ENCODE measurements at places on chromosomes 1 and 21.
A peak's percentile ranks its signal among the peaks of the same experiment; 100 is the strongest.

GRCh38 chr1:212453156-212453857 lies 20.6 kb downstream of the NENF start:
- DNase-seq = no peak

DNA sequence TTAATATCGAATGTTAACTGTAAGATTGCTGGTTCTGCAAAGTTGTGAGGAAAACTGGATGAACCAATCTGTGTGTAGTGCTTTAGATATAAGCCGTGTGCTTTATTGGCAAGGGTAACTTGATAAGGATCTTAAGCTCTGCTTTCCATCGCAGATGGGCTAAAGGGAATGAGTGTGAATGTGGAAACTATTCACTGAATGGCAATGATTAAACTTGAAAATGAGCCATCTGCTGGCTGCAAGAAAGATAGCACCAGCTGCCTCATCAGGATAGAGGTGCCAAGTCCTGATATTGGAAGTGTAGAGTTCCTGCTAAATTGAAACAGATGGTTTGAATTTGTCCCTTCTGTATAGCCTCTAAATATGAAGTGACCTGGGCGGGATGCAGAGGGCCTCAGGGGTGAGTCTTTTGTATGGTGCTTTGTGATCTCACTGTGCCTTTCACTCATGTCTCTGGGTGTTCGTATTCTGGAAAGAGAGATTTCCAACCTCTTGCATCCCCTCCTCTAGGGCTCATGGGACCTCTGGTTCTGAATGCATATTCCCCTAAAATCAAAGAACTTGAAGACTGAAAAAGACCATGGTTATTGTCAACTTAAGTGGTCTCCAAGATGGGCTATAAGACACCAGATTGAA lies 9.2 kb downstream of the FCRL3 start:
- DNase-seq = peak; percentile 11

GRCh38 chr1:169594391-169594790 lies 8.1 kb upstream of the F5 start:
- no peak for DNase-seq

- DNase-seq = no peak
These were observed 56.6 kb downstream of the FGGY start for GRCh38 chr1:59353453-59353852.

- DNase-seq = no peak
These were observed 70.2 kb downstream of the ARHGEF16 start for GRCh38 chr1:3524556-3525203.

- no peak for DNase-seq
These were observed 16.2 kb upstream of the TTLL10 start for GRCh38 chr1:1157426-1157913.

- no peak for DNase-seq
These were observed 51.4 kb upstream of the ACTRT2 start for GRCh38 chr1:2969845-2970291.

DNA sequence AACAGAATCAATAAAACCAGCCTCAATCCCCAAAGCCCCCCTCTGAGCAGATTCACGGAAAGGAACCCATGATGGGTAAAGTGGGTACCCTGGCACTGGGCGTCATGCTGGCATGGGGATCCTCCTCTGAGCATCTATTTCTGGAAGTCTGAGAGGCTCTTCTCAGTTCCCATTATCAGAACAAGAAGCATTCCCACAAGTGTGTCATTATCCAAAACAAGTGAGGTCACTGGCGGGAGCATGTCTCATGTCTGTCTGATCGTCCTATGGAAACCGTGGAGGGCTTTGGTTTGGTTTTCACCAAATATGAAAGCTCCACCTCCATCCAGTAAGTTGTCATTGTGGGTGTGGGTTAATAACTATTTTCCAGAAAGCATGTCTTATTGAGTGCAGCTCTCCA lies 70.7 kb downstream of the PGM1 start:
- DNase-seq = no peak

DNA sequence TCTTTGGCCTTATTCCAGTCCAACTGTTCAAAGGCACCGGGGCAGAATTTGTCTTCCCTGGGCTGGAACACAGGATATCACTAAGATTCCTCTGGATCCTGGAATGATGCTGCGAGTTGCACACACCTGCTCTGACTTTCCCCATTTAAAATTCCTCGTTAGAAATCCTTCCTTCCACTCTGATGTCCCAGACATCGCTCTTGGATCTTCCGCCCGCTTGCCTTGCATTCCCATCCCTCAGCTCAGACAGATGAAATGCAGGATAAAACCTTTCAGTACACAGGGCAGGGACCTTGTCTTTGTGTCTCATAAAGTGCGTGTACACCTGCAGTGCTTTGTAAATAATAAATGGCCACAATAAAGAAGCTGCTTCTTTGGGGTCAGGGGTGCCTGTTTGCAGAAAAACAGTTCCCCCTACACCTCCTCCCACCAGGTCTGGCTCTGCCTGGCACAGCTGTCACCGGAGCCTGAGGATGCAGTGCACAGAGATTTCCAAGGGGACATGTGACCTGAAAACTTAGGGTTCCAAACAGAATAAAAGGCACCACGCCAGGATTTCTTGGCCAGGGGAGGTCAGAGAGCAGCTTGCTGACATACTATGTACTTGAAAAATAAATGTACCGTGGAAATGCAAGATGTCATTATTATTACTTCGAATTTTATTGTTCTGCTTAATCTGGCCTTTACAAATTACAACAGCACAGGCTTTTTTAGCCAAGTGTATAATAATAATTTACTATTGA lies 62.9 kb upstream of the SYT6 start:
- no peak for DNase-seq

GRCh38 chr1:199735660-199736059 lies 291.9 kb upstream of the NR5A2 start:
- no peak for DNase-seq

DNA sequence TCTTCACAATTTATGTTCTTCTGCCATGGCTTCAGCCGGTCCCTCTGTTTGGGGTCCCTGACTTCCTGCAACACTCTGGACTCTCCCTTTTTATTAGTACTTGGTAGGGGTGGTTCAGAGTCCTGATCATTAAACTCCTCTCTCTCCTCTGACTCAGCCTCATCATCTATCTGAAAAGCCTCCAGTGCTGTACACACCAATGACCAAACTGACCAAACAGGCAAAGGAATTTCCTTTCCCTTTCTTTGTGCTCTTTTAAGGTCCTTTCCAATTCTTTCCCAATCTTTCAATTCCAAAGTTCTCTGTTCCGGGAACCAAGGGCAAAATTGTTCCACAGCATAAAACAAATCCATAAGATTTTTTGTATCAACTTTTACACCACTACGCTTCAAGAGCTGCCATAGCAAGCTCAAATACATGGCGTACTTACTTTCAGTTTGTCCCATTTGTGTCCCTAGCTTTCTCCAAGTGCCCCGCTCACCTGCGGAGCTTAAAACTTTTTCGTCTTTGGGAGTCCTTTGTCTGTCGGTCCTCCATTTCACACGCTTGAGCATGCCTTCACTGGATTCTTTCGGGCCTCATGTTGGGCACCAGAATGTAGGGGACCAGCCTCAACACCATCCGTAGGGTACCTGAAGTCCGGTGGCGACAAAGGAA lies 9.6 kb downstream of the DAP3 start:
- DNase-seq = no peak

DNA sequence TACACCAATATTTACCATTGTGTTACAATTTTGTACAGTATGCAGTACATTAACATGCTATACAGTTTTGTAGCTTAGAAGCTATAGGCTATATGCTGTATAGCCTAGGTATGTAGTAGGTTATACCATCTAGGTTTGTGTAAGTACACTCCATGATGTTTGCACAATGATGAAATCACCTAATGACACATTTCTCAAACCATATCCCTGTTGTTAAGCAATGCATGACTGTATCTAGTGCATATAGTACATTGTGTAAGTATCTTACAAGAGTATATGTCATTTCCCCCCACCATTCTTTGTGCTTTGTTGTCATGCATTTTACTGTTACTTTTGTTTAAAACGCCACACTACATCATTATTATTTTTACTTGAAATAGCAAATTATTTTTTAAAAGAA lies 65.7 kb upstream of the RNF11 start:
- no peak for DNase-seq

GRCh38 chr1:186059311-186059710 lies 315.7 kb downstream of the TPR start:
- no peak for DNase-seq

GRCh38 chr1:6281511-6282402 lies 20.9 kb upstream of the GPR153 start:
- no peak for DNase-seq

GRCh38 chr1:246108278-246108925 lies 398.7 kb downstream of the SMYD3 start:
- DNase-seq = no peak

GRCh38 chr1:119622311-119623192 lies 25.5 kb downstream of the ZNF697 start:
- no peak for DNase-seq

- no peak for DNase-seq
These were observed 37.6 kb downstream of the UBE2U start for GRCh38 chr1:64241069-64241468.

- DNase-seq = no peak
These were observed 731 bp downstream of the TRIM11 start for GRCh38 chr1:228405979-228406228.

GRCh38 chr1:61436491-61437120 lies 288.3 kb downstream of the TM2D1 start:
- no peak for DNase-seq

DNA sequence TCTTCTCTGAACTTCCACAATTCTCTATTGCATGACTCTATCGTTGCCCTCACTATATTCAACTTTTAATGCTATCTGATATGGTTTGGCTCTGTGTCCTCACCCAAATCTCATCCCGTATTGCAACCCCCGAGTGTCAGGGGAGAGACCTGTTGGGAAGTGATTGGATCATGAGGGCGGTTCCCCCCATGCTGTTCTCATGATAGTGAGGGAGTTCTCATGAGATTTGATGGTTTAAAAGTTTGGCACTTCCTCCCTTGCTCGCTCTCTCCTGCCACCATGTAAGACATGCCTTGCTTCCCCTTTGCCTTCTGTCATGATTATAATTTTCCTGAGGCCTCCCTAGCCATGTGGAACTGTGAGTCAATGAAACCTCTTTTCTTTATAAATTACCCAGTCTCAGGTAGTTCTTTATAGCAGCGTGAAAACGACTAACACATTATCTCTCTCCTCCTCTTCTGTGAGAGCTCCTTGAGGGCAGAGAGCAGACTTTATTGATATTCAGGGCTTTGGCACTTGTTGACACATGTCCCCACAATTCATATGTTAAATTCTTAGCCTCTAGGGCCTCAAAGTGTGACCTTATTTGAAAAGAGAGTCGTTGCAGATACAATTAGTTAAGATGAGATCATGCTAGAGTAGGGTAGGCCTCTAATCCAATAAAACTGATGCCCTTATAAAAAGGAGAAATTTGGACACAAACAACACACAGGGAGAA lies 52.1 kb downstream of the ADCY10 start:
- peak; percentile 67 for DNase-seq

- no peak for DNase-seq
These were observed 17.7 kb downstream of the IVL start for GRCh38 chr1:152926091-152926490.

- DNase-seq = peak; percentile 61
These were observed 17.7 kb downstream of the TNR start for GRCh38 chr1:175725684-175726083.

- no peak for DNase-seq
These were observed 9.6 kb downstream of the TRIM11 start for GRCh38 chr1:228396770-228397662.

DNA sequence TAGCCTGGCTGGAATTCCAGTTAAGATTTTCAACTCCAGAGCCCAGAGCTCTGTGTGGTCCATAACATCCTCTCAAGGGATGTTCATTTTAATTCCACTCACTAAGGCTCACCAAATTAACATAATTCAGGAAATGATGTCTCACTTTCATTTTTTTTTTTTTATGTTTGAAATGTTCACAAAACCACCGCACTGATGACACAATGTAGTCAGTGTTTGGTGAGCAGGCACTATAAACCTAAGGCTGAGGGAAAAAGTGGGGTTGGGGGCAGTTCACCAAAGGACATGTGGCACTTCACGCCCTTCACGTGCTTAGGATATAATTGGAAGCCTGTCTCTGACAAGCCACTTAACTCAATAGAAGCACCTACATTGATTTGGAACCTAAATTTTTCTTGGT lies 177.3 kb upstream of the CAMK1G start:
- no peak for DNase-seq

DNA sequence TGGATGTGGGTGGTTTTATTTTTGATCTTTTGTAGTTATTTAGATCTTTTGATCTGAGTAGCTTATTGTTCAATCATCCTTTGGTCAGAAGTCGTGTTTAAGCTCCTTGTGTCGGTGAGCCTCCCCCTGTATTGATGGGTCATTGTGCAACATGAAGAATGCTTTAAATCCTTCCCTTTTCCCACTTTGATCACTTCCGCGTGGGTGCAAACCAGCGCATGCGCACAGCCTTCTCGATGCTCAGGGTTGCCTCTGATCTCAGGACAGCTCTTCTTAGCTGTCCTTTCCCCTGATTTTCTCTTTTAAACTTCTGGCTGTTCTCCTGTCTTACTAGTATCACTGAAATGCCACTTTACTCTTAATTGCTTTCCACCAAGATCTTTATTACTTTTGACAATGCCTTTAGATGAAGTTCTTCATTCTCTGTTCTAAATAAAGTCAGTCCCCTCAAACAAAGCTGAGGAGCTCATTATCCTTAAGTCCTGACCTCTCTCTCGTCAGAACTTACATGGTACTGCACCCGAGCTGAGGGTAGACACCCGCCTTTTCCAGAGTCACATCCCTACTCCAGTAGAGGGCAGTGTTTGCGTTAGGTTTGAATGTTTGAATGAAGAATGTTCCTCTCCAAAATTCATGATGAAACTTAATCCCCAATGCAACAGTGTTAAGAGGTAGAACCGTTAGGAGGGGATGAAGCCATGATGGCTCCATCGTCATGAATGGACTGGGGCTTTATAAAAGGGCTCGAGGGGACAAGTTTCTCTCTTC lies 547.9 kb upstream of the TMPRSS15 start:
- DNase-seq = peak; percentile 44
